A172 (cell line): ENCODE measurements at places on chromosomes 2 and 18. TPM values are rescaled to one million over a fixed set of nuclear protein-coding genes. Genes with fewer than 3 reads are reported as not detected.

LHCGR gene
- not detected in 2 replicates for total RNA-seq

IL18R1 gene
- not detected in 2 replicates for total RNA-seq

NOSTRIN gene
- 1.6 TPM in 1 of 2 replicates, not detected in the other for total RNA-seq

FKBP1B gene
- total RNA-seq: 5.2 and 10.8 TPM in 2 replicates

GRCh38 chr18:79104137-79104536, 34.9 kb downstream of the ATP9B start:
- no peak for DNase-seq

GRCh38 chr2:128513116-128513960, 194.7 kb upstream of the HS6ST1 start:
- no peak for DNase-seq

- DNase-seq: no peak
These were observed 410.1 kb upstream of the TCF4 start for GRCh38 chr18:55998071-55998522.
